ENCODE measurements at places on chromosomes 1 and 21.
A peak's percentile ranks its signal among the peaks of the same experiment; 100 is the strongest.

DNA sequence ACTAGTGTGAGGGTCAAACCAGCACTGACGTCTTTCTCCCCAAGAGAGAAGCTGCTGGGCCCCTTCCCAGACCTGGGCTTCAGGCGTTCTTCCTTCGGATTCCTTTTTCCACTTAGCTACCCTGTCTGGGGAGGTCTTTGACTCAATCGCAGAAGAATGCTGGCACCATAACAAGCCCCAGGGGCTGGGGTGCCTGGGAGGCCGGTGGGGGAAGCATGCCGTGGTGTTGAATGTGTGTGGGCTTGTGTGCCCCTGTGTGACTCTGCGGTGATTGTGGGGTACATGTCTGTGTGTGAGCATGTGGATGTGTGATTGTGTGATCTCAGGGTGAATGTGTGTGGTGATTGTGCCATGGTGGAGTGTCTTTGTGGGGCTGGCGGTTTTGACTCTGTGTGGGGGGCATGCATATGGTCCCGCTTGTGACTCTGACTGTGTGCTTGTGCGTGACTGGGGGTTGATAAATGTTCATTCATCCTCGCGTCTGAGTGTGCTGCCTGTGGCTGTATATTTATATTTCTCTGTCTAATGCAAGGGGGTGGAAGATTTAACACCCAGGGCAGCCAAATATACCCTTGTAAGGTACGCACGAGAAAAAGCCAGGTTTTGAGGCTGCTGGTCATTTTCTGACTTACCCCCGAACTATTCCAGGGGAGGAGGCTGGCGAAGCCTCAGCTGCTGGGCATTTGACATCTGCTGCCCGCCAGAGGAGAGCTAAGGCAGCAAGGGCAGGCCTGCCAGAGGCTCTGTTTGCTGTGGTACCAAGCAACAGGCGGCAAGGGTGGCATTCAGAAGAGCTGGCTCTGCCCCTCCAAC lies 1.1 kb upstream of the SYNC start:
- peak; percentile 99 for DNase-seq

- DNase-seq = no peak
Observed at GRCh38 chr1:109897259-109897955, 13.2 kb upstream of the CSF1 start.

- DNase-seq = no peak
Observed at GRCh38 chr1:178692564-178693327, 32.3 kb upstream of the RALGPS2 start.

DNA sequence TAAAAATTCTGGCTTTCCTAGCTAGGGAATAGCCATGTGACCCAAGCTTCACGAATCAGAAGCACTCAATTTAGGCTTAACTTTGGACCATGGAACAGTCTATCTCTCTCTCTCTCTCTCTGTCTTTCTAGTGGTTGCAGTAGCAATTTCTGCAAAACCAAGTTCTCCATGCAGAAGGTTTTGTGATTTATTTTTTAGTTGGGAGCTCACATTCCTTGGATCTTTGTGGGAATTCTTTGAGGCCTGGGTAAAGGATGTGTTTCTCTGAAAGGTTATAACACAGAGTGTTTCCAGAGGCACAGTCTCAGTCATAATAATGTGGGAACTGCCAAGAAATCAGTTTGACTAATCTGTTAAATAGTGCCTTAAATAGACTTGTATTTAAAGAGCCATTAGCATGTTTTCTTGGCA lies 112.3 kb upstream of the COL11A1 start:
- DNase-seq = peak; percentile 91

DNA sequence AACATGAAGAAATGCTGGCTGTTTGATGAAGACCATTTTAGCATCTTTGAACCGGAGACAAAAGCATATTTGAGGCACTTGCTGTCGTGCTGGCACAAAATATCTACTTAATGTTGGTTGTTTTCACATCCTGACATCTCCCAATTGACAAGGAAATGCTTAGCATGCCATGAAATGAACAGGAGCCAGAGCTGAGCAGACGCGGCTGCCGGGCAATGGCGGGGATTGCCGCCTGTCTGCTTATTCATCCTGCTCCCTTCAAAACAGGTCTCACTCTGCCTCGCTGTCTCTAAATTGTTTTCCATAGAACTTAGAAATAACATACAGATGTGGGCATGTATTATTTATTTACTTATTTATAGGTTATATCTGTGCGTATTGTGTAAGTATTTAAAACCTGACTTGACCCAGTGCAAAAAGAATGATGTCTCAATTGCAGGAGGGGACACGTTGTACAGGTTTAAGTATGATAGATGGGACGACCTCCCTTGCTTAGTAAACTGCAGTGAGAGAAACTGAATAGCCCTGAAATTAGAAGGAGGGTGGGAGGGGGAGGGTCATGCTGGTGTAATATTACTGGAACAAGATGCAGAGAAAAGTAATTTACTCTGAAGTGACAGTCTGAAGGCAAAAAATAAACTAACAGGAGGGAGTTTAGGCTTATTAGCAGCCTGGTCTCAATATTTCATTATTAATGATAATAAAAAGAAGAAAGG lies 590.4 kb upstream of the PLXNA2 start:
- DNase-seq = peak; percentile 19

- no peak for DNase-seq
Observed at GRCh38 chr1:231219422-231220401, 21.3 kb upstream of the GNPAT start.

GRCh38 chr1:240198376-240198775 lies 106.7 kb downstream of the FMN2 start:
- no peak for DNase-seq

GRCh38 chr1:156098784-156099183 lies 15.7 kb upstream of the LMNA start:
- no peak for DNase-seq

GRCh38 chr1:204343802-204344201 lies 15.9 kb downstream of the PLEKHA6 start:
- DNase-seq = no peak

- no peak for DNase-seq
Observed at GRCh38 chr1:58256041-58256440, 290.5 kb downstream of the OMA1 start.

DNA sequence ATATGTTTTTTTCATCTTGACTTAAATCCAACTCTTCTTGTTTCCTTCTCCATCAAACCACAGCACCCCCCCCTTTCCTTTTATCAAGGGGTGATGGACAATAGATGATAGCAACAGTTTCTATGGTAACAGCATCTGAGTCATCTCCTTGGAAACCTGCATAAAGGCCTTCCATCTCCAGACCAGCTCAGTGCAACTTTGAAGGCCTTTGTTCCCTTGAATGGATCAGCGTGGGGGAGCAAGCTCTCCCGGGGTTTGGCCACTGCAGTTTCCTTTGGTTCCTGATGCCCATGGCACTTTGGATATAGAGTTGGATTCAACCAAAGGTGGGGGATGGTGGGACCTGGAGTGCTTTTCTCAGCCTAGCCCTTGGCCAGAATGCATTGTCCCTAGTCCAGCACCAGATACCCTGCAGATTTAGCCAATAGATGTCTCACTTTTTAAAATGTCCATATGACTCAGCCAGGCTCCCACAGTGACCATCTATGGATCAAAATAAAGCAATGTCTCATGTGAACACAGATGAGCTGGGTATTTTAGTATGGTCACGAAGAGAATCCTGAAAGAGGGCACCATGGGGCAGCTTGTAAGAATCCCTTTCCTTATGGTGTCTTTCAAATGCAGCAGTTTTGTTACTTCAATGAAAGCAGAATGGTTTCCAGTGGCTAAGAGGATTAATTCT lies 127.7 kb downstream of the SPATA46 start:
- DNase-seq = peak; percentile 27

DNA sequence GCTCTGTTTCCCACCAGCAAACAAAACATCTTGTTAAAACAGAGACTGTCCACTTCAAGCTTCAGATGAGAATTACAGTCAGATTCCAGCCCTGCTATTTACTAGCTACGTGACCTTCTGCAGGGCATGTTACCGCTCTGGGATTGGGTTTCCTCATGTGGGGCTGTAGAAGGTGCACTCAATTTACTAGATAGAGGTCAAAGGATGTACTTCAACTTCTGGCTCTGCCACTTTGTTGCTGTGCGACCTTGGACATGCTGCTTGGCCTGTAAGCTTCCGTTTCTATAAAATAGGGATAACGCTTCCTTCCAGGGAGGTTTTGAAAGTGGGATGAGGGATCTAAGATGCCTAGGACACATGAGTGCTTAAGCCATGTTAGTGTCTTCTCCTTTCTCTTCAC lies 46.0 kb upstream of the LRIG2 start:
- DNase-seq = no peak

DNA sequence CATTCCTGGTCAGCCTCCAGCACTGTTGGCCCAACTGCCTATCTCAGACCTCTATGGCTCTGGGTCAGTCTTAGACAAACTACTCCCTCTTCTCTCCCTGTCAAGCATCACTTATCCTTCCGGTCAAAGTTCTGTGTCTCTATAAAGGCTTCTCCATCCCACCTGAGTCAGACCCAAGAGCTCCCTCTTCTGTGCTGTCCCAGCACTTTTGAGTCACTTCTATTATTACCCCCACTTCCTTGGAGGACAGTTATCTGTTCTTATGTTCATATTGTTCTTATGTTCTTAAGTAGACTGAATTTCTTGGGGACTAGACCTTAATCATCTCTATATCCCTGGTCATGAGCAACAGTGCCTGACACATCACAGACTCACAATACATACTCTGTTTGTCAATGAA lies 29.2 kb upstream of the IL10 start:
- DNase-seq = no peak

DNA sequence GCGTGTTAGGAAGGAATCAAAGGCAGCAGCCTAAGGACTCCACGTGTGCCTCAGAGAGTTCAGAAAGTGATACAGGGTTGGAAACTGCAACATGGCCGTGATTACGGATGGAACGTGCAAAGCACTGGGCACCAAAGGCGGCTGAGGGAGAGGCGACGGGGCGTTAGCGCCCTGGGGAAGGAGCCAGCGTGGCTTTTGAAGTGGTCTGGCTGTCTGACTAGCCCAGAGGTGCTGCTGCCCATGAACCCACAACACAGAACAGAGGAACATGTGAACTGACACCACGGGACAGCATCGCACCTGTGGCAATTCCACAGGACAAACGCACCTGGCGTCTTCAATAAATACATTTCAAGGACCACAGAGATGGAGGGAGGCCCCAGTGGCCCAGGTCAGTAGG lies 18.0 kb upstream of the TMEM52 start:
- no peak for DNase-seq

GRCh38 chr1:57204091-57204490 lies 219.8 kb downstream of the DAB1 start:
- DNase-seq = no peak

GRCh38 chr1:113058941-113059706 lies 13.9 kb upstream of the LRIG2 start:
- no peak for DNase-seq

- peak; percentile 17 for DNase-seq
Observed at GRCh38 chr1:64624808-64625207, 120.1 kb upstream of the RAVER2 start.

- no peak for DNase-seq
Observed at GRCh38 chr1:2393471-2393877, 1.8 kb downstream of the RER1 start.

DNA sequence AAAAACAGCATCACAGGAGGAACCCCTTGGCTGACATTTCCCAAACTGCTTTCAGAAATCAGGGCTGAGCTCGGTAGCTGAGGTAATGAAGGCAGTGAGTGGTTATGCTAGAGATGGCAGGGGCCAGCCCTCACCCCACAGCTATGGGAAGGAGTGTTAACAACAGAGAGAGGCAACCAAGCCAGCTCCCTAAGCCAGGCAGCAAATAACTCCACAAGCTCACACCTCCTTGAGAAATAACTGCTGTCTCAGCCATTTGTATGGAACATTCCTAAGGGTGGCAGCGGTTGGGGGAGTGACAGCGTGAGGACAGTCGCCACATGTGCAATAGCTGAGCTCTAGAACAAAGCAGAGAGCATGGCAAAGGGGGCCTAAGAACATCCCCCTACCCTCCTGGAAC lies 42.6 kb downstream of the LMX1A start:
- no peak for DNase-seq

GRCh38 chr1:99004861-99005442 lies at the start of gene PLPPR5:
TSS of gene PLPPR5 (minus strand) at chr1:99004861. CDS start at chr1:99004671, 190 bp downstream.
- DNase-seq = no peak

- peak; percentile 42 for DNase-seq
Observed at GRCh38 chr1:184387476-184388318, 868 bp downstream of the C1orf21 start.

- peak; percentile 91 for DNase-seq
Observed at GRCh38 chr1:67749844-67750690, 65.1 kb downstream of the GADD45A start.

- no peak for DNase-seq
Observed at GRCh38 chr1:43933386-43934100, at the start of gene ARTN. TSS of gene ARTN (plus strand) at chr1:43933801. CDS start at chr1:43935657, 1,856 bp downstream.

DNA sequence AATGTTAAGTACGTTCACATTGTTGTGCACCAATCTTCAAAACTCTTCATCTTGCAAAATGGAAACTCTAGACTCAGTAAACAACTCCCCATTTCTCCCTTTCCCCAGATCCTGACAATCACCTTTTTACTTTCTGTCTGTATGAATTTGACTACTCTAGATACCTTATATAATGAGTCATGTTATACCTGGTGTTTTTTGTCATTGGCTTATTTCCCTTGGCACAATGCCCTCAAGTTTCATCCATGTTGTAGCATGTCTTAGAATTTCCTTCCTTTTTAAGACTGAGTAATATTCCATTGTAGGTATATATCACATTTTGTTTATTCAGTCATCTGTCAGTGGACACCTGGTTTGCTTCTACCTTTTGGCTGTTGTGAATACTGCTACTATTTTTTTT lies 399.5 kb downstream of the LMO4 start:
- no peak for DNase-seq

- DNase-seq = no peak
Observed at GRCh38 chr21:38337793-38338192, 81.0 kb downstream of the KCNJ15 start.

GRCh38 chr1:193417945-193418744 lies 231.7 kb upstream of the B3GALT2 start:
- DNase-seq = peak; percentile 61

- DNase-seq = no peak
Observed at GRCh38 chr1:2400950-2401649, 9.5 kb downstream of the RER1 start.

DNA sequence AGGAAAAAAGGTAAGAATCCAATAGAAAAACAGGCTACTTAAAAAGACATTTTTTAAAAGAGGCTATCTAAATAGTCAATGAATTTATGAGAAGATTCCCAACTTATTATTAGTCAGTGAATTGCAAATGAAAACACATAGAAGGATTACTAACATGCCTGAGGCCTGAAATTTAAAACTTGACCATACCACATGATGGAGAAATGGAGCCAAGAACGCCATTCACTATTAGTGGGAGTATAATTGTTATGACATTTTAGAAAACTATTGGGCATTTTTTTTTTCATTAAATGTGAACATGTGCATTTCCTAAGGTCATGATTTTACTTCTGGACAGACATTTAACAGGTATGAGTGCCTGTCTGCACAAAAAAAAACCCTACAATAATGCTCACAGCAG lies 24.8 kb upstream of the OR2B11 start:
- no peak for DNase-seq

- no peak for DNase-seq
Observed at GRCh38 chr1:228999446-229000170, 264.3 kb downstream of the RHOU start.

GRCh38 chr1:170765712-170766330 lies 101.9 kb downstream of the PRRX1 start:
- DNase-seq = peak; percentile 58

GRCh38 chr1:226662642-226663326 lies 76.3 kb downstream of the ITPKB start:
- peak; percentile 93 for DNase-seq

- no peak for DNase-seq
Observed at GRCh38 chr1:80607064-80607463, 1193.7 kb upstream of the ADGRL2 start.

- no peak for DNase-seq
Observed at GRCh38 chr1:5644281-5645134, 347.7 kb downstream of the NPHP4 start.
